ENCODE measurements at places on chromosomes 3 and 15.

DNA sequence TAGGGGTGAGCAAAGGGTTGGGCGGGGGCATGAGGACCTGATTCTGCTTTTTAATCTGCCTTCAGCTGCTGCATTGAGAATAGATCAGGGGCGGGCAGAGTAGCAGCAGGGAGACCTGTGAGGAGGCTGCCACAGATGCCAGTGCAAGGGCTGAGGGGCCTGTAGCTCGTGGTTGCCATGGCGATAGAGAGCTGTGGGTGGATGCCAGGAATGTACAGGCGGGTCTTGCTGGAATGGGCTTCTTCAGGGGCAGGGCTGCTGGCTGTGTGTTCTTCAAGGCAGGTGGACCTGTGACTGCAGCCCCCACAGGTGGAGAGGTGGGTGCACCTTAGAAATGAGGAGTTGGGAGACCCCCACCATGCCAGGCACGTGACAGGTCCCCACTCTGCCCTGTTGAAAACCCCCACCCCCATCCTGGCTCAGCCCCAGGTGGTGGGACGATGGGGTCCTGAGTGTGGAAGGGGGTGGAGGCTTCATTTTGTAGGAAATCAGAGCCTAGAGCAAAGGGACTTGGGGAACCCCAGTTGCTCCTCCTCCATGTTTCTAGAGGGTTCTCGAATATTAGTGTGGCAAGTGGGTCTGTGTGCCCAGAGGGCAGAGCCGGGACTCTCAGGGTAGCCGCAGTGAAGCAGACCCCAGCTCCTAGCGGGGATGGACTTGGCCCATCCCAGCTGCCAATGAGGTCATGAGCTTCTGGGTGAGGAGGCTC, 38.3 kb downstream of the SLC6A6 start:
- DNase-seq = no peak

DNA sequence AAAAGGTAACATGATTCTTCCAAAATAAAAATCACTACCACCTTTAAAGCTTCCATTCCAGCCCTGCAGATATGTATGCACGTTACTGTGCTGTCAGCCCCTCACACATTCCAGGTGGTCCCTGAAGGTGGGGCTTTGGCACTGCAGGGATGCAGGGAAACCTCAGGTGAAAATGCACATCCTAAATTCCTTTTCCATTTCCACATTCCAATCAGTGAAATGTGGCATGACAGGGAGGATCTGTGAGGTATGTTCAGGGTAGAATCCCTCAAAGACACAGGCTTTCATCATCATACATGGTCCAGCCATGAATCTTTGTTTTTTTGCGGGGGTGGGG, 45.3 kb downstream of the CCR4 start:
- DNase-seq = no peak

- DNase-seq = no peak
Measured at GRCh38 chr3:115085197-115085865, 61.8 kb downstream of the ZBTB20 start.

GRCh38 chr3:16935781-16936180, 51.0 kb downstream of the PLCL2 start:
- no peak for DNase-seq

DNA sequence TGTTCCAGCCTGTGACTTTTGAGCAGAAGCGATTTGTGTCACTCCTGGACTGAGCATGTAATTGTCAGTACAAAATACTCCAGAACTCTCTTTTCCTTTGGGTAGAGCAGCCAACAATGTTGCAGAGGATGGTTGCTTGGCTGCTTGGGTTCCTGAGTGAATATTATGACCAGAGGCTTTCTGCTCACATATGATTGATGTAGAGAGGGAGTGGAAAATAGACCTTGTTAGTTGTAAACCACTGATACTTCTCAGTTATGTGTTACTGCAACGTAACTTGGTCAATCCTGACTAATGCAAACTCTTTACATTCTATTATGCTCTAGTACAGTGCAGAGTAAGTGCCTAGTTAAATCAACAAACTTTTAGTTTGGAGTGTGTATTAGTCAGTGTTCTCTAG, 322.6 kb upstream of the KCNH8 start:
- no peak for DNase-seq

GRCh38 chr3:184899953-184900595, 88.1 kb downstream of the VPS8 start:
- DNase-seq = no peak

- no peak for DNase-seq
Measured at GRCh38 chr15:60923925-60924324, 305.2 kb downstream of the RORA start.

GRCh38 chr15:67832031-67832551, 6.8 kb downstream of the SKOR1 start:
- DNase-seq = no peak

DNA sequence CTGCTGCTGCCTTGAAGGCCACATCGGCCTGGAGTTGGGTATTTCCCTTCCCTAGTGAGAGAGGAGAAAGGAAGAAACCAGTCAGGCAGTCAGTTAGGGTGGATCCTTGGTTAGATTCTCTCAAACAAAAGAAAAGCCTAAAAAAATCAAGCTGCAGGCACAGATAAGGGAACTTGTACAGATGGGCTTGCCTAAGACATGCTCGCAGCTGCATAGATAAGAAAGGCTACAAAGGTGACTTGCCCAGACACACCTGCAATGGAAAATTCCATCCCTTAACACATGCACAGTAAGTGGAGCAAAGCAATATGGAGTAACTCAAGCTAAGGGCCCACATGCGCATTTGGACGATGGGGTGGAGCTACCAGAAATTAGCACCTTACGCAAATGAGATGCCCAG, 199.7 kb upstream of the ARPP21 start:
- DNase-seq = no peak

- no peak for DNase-seq
Measured at GRCh38 chr3:88912294-88912877, 195.0 kb upstream of the EPHA3 start.

- DNase-seq = no peak
Measured at GRCh38 chr3:190701096-190701532, 161.4 kb downstream of the GMNC start.

DNA sequence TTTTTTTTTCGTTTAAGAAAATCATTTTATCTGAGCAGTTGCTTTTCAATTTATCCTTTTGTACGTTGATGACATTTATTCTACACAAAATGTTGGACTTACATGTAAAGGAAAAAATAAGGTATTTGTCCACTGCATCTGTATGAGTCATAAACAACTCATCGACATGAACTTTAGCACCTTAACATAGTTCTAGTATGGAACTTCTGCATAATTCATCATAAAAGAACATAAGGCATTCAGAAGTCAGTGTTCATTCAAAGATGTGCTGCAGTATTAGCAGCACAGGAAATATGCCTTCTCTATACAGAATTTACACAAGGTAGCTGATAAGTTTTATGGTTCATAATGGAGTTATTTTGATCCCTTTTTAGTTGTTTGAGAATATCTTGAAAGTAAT, 801.6 kb downstream of the CADM2 start:
- DNase-seq = no peak

GRCh38 chr15:56053046-56053400, 59.6 kb upstream of the NEDD4 start:
- no peak for DNase-seq

- DNase-seq = no peak
Measured at GRCh38 chr15:63597038-63597790, at the start of gene FBXL22. TSS of gene FBXL22 (plus strand) at chr15:63597387. CDS start at chr15:63597393, 6 bp downstream.

DNA sequence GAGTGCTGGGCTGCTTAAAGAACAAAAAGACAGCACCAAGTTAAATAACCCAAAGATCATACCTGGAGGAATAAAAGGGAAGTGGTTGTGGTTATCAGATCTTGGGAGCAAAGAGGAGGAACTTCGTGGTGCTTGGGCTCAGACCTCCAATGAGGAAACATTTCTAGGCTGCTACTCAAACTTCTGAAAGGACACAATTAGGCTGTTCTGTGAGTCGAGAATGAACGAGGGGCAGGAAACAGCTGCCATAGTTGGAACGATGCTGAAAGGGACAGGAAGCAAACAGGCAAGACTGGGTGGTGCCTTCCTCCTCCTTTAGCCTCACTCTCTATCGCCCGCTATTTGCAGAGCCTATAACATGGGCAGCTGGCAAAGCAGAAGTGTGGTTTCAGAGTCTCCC, 276.3 kb upstream of the ARRDC4 start:
- DNase-seq = no peak

DNA sequence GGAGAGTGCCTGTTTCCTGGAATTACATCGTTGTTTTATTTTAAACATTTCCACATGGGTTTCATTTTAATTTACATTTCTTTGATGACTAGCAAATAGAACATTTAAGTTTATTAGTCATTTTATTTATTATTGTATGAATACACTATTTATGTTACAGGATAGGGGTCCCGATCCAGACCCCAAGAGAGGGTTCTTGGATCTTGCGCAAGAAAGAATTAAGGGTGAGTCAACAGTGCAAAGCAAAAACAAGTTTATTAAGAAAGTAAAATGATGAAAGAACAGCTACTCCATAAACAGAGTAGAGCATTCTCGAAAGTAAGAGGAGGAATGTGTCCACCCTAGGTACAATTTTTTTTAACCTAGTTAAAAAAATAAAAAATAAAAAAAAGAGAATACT, 539.5 kb downstream of the NAALADL2 start:
- DNase-seq = no peak

DNA sequence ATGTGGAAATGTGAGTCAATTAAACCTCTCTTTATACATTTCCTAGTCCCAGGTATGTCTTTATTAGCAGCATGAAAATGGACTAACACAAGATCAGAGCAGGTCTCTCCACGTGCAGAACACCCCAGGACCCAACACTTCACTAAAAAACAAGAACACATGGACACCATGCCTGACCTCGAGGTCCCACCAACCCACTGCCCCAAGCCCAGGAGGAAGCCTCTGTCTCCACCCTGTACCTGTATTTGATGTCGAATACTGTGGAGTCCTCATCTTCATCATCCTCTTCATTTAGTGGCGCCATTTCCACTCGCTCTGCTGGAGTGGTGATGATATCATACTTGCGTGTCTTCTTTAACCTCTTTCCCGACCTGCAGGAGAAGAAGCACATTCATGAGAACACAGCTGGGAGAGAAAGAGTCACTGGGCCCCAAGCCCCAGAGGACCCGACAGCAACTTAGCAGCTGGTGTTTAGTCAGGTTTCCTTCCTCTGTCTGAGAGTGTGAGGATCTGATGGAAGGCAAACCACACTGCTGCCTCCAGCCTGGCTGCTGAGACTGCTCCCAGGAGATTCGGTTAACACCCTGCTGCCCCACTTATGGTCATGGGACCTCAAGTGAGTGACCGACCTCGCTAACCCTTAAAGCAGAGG, 25.5 kb downstream of the FAM174B start:
- no peak for DNase-seq

DNA sequence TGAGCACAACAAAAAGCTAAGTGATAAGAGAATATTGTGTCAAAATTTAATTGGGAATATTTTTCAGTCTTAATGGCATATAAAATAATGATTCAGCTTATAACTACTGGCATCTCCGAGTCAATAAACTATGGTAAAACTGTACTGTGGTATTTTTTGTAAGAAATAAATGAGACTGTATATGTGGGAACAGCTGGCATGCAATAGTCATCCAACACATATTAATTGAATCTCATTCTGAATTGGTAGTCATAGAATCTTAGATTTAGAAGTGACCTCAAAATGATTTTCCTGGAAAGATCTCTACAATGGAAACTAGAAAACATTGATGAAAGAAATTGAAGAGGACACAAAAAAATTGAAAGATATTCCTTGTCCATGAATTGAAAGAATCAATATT, 133.4 kb upstream of the SLC7A14 start:
- DNase-seq = no peak

- no peak for DNase-seq
Measured at GRCh38 chr15:76340803-76341365, 4.3 kb downstream of the ISL2 start.

DNA sequence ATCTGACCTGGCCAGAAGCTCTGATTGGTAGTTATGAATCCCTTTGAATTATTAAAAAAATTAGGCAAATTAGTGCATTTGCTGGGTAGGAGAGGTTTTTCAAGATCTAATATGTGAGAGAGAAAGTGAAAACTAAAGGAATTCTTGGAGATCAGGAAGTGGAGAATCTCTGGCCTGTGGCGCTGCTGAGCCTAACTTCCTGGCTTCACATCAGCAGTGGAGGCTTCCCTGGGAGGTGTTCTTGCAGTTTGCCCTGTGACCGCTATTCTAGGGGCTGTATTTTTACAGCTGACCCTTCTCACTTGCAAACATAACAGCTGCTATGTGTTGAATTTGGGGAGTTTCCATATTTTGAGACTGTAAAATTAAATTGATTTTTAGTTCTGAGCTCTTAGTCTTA, 166.4 kb downstream of the ATG7 start:
- DNase-seq = no peak

DNA sequence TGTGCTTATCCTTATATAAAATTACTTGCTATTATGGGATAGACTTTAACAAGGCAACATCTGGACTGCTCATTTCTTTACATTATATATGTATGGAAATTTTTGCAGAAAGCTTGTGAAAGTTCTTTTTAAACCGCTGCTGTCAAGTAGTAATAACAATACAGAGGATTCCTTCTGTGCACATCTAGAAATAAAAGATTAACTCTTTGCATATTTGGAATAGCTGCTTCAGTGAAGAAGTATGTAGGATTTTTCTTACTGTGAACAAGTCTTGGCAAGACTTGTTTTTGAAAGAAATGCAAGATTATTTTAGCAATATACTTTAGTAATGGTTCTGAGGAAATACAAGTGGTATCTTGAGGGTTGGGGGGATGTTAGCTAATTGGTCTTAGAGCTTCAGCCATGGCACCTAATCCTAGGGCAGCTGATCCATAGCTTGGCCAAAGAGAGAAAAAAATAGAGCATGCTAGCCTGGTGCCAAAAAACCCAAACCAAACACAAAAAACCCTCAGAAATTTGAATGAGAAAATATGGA, 4.3 kb downstream of the PRKCI start:
- no peak for DNase-seq

DNA sequence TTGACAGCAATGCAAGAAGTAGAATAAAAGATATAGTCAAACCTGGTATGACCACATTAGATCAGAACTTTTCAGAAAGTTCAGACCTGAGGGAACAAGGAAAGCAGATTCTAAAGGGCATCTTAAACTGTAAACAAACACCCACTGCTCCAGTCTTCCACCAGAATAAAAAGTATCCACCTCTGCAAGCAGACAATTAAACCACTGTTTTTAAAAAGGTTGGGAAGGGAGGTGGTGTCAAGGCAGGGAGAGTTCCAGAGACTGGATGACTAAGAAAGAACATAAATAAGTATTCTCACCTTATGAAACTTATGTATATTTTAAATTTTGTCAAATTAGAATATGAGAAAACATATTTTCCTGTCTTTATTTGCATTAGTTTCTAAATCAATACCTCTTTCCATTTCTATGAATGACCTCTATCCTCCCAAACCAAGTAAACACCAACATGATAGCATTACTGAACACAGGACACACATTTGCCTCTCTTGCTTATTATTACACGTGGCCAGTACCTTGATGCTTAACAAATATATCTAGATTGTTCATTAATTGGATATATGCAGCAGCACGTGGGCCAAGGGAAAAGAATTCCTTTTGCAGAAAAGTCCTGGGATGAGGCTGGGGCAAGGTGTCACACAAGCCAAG, 31.6 kb downstream of the PIK3CB start:
- no peak for DNase-seq

- DNase-seq = no peak
Measured at GRCh38 chr3:124847051-124847450, 40.1 kb downstream of the ITGB5 start.

GRCh38 chr3:53616971-53617892, 122.8 kb downstream of the CACNA1D start:
- DNase-seq = no peak

- no peak for DNase-seq
Measured at GRCh38 chr15:66849746-66850077, 147.7 kb downstream of the SMAD6 start.

Measured in activated CD4-positive, CD25-positive, alpha-beta regulatory T cell treated with anti-CD3 and anti-CD28 coated beads, Interleukin-2, amount 50 U/mL, for 16 hours (primary cell).